ENCODE measurements at places on chromosomes 7 and 10.

DNA sequence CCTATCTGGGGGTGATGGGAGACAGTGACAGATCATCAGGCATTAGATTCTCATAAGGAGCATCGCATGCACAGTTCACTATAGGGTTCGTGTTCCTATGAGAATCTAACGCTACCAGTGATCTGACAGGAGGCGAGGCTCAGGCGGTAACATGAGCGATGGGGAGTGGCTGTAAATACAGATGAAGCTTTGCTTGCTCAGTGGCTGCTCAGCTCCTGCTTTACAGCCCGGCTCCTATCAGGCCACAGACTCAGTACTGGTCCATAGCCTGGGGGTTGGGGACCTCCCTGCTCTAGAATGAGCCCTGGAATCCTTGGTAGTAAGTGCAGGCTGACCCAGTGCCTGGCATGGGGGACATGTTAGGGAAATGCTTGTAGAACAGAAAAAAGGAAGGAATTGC is 426.0 kb downstream of the TYW1 start:
- no peak for DNase-seq

GRCh38 chr7:36644625-36645422 is 79.5 kb downstream of the AOAH start:
- DNase-seq = no peak

- no peak for DNase-seq
Observed at GRCh38 chr10:11879387-11880094, 56.4 kb downstream of the PROSER2 start.

DNA sequence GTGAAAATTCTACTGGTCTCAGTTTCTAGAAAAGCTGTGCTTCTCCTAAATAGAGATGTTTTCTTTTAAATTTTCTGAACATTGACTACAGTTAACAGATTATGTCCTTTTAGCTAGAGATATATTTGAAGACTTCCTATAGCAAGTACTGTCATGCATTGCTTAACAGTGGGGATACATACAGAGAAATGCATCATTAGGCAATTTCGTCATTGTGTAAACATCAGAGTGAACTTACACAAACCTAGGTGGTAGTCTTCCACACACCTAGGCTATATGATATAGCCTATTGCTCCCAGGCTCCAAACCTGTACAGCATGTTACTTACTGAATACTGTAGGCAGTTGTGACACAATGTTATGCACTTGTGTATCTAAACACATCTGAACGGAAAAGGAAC is 28.5 kb downstream of the PIK3CG start:
- no peak for DNase-seq

GRCh38 chr7:43553999-43554398 is 28.9 kb upstream of the STK17A start:
- DNase-seq = no peak

- DNase-seq = no peak
Observed at GRCh38 chr7:121755286-121755685, 117.7 kb upstream of the PTPRZ1 start.

Data from T-helper 17 cell (primary cell).